ENCODE measurements at places on chromosomes 3 and 15.

DNA sequence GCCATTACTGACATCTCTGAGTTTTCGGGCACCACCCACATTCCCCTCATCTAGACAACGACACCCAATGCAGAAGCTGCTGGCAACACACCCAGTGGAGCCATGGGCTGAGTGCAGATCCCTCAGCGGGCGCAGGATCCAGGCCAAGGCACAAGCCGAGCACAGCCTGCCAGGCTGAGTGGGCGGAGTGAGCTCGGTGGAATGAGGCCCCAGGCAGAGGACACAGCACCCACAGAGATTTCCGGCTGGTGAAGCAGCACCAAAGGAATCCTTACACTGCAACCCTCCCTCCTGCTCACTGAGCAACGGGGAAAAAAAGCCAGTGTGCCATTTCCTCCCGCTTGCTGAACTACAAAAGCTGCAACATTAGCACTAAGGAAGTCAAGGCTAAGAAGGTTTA lies 34.3 kb downstream of the ZMAT3 start:
- no peak for DNase-seq
- no peaks in the 10 kb centered on the region for H3K36me3 ChIP-seq
- H3K27me3 ChIP-seq: no peaks in the 10 kb centered on the region
- H3K4me3 ChIP-seq: peak overlapping the region; percentile 6

DNA sequence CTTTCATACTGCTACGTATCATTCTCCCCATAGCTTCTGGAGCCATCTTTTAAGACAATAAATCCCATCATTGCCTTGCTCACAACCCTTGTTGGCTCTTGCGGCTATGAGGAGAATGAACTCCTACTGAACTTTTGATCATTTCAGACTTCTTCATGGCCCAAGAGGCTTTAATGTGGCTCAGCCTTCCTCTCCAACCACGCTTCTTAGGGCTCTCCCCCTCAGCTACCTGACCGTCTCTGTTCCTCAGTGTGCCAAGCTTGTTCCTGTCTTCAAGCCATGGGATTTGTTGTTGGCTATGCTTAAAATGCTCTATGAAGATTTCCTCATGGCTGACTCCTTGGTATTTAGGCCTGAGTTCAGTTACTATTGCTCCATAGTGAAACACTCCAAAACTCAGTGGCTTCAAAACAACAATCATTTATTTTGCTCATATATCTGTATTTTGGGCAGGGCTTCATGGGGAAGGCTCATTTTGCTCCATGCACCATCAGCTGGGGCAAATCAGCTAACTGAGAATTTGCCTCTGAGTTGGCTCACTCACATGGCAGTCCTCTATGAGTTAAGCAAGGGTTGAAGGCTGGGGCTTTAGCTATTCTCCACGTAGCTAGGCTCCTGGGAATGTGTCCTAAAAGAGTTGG lies 47.5 kb downstream of the FOXL2 start:
- no peak overlapping the region for H3K4me3 ChIP-seq
- no peaks in the 10 kb centered on the region for H3K27me3 ChIP-seq
- DNase-seq: no peak

GRCh38 chr3:188008582-188009213 lies 145.3 kb upstream of the LPP start:
- no peak overlapping the region for H3K4me3 ChIP-seq
- H3K36me3 ChIP-seq: no peaks in the 10 kb centered on the region
- no peak for DNase-seq

DNA sequence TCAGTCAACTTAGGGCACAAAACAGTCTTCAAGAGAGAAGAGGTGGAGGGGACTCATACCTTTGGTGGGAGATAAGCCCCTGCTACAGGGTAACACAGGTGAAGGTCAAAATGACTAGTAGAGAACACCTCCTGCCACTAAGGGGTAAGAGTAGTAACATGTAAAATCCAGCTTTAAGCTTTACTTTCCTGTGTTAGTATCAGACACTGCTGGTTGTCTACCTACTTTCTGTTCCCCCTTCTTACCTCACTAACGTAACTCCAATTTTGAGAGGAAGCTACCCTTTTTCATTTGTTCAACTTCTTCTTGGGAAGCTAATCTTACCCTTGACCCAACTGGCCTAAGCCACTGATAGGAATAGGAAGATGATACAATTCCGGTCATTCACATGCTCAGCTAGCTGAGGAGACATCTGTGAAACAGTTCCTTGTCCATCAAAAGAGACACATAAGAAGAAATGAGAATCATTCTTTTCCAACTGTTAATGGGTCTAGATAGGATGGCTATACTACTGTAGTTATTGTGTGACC lies 826.8 kb upstream of the CFAP20DC start:
- no peak overlapping the region for H3K27ac ChIP-seq
- no peak for DNase-seq
- H3K36me3 ChIP-seq: peaks cover 3% of the 10 kb centered on the region
- H3K4me3 ChIP-seq: no peak overlapping the region

GRCh38 chr3:76869726-76870384 lies 170.0 kb upstream of the ROBO2 start:
- no peaks in the 10 kb centered on the region for H3K36me3 ChIP-seq
- no peak overlapping the region for H3K4me3 ChIP-seq
- no peaks in the 10 kb centered on the region for H3K27me3 ChIP-seq
- DNase-seq: no peak

DNA sequence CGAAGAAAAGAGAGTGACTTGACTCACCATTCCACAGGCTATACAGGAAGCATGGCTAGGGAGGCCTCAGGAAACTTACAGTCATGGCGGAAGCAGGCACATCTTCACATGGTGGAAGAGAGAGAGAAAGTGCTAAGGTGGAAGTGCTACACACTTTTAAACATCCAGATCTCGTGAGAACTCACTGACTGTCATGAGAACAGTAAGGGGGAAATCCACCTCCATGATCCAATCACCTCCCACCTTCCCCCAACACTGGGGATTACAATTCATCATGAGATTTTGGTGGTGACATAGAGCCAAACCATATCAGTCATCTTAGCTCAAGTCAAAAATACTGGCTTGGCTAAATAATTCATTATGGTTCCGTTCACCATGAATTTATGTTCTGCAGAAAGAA lies 45.3 kb upstream of the NEDD4 start:
- peaks cover 25% of the 10 kb centered on the region for H3K4me1 ChIP-seq
- peaks cover 8% of the 10 kb centered on the region for H3K27me3 ChIP-seq
- peaks cover 3% of the 10 kb centered on the region for H3K36me3 ChIP-seq
- H3K27ac ChIP-seq: no peak overlapping the region
- DNase-seq: no peak

DNA sequence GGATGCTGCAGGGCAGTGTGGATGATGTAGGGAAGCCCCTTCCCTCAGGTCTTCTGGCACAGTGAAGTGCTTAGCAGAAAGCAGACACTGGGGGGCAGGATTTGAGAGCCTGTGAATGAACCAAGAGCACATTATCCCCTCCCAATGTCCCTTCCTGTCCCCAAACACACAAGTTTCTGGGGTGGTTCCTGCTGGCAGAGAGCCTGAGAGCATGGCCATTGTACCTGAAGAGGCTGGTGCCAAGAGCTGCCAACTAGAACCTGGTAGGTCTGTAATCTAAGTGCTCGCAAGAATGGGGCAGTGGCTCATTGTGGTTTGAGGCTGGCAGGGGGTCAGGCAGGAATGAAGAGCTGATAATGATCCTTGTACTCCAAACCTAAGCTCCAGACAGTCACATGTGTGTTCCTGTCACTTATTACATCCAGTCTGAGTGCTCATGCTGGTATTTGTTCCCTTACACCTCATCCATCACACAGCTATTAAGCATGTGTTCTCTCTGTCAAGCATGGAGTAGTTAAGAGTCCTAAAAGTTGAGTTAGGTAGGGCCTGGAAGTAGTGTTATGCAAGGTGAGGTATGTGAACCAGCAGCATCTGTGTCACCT lies 6.7 kb upstream of the CCR1 start:
- DNase-seq: no peak
- H3K27ac ChIP-seq: no peak overlapping the region
- no peak overlapping the region for H3K4me3 ChIP-seq
- H3K36me3 ChIP-seq: peaks cover 3% of the 10 kb centered on the region
- H3K4me1 ChIP-seq: no peaks in the 10 kb centered on the region
- no peaks in the 10 kb centered on the region for H3K27me3 ChIP-seq

DNA sequence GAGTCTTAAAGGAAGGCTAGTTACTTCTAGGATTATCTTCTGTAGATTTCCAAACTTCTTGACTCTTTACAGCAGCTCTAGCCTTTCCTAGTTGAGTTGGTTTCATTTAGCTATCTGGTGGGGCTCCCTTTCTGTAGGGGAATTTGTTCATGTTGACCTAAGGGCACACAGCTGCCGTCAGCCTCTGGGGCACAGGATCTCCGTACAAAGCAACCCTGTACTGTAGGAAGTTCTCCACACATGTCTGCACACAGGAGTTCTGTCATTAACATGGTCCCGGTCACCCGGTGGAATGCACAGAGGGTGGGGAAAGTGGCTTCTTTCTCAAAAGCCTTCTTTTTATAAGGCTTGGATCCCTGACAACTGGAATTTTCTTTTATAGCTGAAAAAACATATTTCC lies 88.7 kb upstream of the TNIK start:
- no peaks in the 10 kb centered on the region for H3K36me3 ChIP-seq
- H3K27me3 ChIP-seq: no peaks in the 10 kb centered on the region
- no peak overlapping the region for H3K27ac ChIP-seq
- H3K4me3 ChIP-seq: no peak overlapping the region
- no peaks in the 10 kb centered on the region for H3K4me1 ChIP-seq

DNA sequence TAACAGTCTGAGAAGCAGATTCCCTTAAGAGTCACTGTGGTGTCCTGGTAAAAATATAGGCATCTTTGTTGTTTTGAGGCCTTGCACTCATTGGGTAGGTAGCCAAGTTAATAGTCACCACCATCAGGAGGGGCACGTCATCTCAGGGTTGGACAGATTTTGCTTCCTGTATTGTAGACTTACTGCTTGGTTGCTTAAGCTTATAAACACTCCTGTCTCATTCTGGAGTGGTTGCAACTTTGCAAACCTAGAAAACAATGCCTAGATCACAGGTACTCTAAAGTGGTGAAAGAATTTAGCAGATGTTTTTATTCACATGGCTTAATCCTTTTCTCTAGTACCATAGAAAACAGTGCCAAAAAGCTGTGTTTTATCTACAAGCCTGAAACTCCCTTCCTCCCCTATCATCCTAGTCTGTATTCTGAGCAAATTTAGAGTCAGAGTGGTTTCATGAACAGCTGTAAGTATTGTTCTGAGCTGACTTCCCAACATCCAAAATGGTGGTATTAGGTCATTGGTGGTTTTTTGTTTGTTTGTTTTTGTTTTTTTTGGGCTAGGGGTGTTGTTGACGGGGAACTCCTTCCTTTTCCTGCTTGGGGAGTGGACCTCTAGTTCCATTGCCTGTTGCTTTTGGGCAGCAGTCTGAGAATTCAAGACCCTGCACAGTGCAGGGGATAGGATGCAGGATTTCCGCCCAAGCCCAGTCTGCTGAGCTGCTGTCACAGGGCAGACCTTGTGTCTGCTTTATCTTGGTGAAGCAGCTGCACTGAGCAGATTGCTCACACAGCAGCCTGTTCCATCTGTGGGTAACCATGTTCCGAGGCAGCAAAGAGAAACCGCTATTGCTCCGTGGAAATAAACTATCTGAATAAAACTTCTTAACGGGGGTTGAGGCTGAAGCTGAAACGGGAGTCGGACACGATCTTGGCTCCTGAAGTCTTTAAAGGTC lies 202.0 kb downstream of the AKAP13 start:
- peaks cover 51% of the 10 kb centered on the region for H3K36me3 ChIP-seq
- peak; percentile 35 for DNase-seq
- peak overlapping the region; percentile 99 for H3K27ac ChIP-seq
- H3K4me1 ChIP-seq: peaks cover 69% of the 10 kb centered on the region

DNA sequence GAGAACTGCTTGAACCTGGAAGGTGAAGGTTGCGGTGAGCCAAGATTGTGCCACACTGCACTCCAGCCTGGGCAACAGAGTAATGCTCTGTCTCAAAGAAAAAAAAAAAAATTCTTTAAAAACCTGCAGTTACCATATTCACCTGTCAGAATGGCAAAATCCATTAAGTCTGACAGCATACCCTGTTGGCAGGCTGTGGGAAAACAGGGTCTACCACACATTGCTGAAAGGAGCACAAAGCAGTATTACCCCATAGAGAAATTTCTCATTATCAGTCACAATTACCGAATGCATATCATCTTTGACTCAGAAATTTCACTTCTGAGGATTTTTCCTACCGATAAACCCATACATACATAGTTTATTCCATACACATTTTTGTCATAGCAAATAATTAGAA lies 264.1 kb upstream of the SLCO3A1 start:
- no peak overlapping the region for H3K4me3 ChIP-seq
- no peak for DNase-seq
- no peaks in the 10 kb centered on the region for H3K4me1 ChIP-seq
- H3K27ac ChIP-seq: no peak overlapping the region

- no peaks in the 10 kb centered on the region for H3K36me3 ChIP-seq
- H3K4me3 ChIP-seq: no peak overlapping the region
- H3K27me3 ChIP-seq: peaks cover 33% of the 10 kb centered on the region
- no peak for DNase-seq
Observed at GRCh38 chr3:33993631-33994030, 195.2 kb downstream of the PDCD6IP start.

DNA sequence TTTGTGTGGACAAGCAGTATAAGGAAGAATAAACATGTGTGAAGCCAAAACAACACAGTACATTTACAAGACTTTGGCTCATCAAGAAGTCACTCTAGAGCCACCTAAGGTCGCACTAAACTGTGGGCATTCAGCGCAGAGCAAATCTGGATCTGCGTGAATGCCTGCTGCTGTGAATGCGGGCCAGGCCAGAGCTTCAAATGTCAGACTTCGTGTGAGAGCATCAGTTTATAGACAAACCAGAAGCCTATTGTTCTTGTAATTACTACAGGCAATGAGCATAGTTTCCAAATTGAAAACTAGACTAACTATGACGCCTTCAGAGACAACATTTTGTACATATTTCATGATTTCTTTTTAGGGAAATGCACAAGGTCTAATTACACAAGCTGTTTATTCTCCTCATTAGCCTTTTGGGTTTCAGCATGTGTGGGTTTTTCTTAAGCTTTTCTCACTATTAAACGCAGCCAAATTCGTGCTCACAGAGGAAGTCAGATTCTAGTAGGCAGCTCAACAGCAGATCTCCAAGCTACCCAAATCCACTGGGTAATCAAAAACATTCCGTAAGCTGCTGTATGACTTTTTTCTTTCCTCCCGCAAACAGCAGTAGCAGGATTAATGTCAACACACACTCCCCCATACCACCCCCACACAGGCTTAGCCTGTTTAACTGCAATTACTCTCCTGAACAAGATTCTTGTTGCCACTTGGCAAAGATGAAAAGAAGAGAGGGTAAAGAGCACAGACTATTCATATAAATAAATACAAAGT lies 84.5 kb upstream of the SETMAR start:
- no peak overlapping the region for H3K4me3 ChIP-seq
- no peaks in the 10 kb centered on the region for H3K4me1 ChIP-seq
- no peaks in the 10 kb centered on the region for H3K27me3 ChIP-seq
- DNase-seq: no peak
- H3K36me3 ChIP-seq: no peaks in the 10 kb centered on the region

DNA sequence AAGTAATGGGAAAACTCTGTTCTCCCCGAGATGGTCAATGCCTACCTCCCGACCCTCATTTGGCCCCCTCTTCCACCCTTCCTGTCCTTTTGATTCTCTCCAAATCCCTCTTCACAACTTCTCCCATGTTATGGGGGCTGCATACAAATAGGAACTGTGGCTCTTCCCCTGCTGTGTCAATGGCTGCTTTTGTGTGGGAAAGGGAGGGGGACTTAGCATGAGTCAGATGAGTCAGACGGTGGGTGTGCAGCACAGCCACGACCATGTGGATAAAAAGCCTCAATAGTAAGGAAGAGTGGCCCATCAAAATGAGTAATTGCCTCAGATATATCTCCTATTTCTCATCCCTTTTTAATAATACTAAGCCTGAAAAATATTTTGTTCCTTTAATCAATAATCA lies 31.9 kb downstream of the SPATA16 start:
- no peak overlapping the region for H3K4me3 ChIP-seq
- no peaks in the 10 kb centered on the region for H3K4me1 ChIP-seq
- no peaks in the 10 kb centered on the region for H3K27me3 ChIP-seq
- H3K27ac ChIP-seq: no peak overlapping the region

All from central memory CD8-positive, alpha-beta T cell (primary cell).